ENCODE measurements at places on chromosomes 6 and 20. TPM values are rescaled to one million over a fixed set of nuclear protein-coding genes. Genes with fewer than 3 reads are reported as not detected.

DNA sequence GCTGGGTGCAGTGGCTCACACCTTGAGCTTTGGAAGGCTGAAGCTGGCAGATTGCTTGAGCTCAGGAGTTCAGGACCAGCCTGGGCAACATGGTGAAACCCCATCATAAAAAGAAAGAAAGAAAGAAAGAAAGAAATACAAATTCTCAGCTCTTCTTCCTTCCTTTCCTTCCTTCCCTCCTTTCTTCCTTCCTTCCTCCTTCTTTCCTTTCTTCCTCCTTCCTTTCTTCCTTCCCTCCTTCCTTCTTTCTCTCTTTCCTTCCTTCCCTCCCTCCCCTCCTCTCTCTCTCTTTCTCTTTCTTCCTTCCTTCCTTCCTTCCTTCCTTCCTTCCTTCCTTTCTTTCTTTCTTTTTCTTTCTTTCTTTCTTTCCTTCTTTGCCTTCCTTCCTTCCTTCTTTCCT lies 21.0 kb upstream of the NCOA3 start:
- DNase-seq = no peak

GRCh38 chr20:38158701-38159351 lies 6.2 kb downstream of the TGM2 start:
- no peak for DNase-seq

DNA sequence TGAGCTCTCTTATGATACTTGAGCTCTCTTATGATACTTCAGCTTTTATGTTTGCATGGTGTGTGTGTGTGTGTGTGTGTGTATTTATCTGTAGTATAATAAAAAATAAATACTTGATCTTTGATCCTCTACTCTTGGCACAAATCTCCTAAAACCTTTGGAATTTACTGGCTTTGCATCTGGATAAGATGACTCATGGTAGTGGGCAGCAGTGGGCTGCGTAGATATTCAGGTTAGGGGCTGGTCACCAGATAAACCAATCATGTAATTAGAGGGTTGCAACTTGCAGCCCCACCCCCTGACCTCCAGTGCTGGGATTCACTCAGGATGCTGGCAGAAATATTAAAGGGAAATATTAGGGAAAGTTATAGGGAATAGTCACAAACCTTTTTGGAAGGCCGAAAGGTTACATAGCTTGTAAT lies 151.9 kb upstream of the COL21A1 start:
- DNase-seq = no peak

DNA sequence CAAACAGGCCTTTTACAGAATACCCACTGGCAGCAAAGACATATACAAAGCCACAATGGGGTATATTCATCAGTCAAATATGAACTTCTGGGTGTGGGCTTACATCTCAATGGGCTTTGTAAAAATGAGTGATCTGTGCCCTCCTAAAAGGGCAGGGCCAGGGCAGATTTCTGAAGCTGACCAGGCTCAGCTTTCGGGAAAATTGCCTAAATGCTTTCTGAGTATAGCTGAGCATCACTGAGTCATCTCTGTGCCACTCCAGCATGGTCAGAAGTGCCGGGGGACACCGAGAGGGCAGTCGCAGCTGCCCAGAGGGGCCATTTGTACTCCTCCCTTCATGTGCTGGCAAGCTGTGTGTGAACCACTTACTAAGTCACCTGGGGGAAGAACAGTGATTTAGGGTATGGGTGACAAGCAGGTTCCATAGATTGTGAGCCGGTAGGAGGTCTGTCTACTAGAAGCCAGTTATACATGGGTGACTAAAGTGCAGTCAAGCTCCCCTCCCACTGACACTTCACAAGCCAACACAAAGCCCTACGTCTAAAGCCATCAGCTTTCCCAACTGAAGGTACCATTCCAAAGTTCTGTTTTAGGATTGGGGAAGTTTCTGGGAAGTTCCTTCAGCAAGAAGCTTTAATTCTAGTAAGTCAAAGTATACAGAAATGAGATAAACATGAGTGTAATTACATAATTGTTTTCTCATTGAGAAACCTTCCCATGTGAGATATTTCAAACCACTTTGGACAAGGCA lies 147.6 kb upstream of the TAB2 start:
- no peak for DNase-seq

GRCh38 chr6:26249707-26249956 lies 115.4 kb upstream of the BTN3A2 start:
- no peak for DNase-seq

DNA sequence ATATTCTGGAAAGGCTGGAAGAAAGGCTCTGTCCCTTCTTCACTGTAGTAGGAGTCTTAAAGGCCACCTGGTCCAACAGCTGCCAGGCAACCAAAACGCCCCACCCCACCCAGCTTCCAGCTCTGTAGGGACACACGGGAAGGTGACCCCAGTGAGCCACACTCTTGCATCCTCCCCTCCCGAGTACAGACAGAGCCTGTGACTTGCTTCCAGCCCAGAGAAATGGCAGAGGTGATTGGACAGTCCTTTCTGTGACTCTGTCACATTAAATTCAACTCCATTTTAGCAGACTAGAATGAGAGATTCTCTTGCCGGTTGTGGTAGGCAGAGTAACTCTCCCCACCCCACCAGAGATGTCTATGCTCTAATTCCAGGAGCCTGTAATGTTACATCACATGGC lies 226.2 kb upstream of the ARID1B start:
- no peak for DNase-seq

DNA sequence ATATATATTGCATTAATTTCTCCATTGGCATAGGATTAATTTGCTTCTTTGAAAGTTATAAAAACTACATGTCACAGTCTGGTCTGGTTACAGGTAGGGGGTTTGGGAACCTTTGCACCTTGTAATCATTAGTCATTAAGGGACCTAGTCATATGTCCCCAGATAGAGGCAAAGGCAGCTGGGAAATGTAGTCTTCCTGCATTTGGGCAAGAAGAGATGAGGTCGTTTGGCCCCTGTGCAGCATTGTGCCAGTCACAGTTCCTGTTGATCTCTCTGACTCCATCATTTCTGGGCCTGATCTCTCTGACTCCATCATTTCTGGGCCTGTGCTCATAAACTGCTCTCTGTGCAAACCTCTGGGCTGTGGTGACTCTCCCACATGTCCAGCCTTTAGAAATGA lies 73.2 kb downstream of the BCKDHB start:
- no peak for DNase-seq

- DNase-seq = no peak
These were observed 19.4 kb upstream of the KCNB1 start for GRCh38 chr20:49501917-49502316.

DNA sequence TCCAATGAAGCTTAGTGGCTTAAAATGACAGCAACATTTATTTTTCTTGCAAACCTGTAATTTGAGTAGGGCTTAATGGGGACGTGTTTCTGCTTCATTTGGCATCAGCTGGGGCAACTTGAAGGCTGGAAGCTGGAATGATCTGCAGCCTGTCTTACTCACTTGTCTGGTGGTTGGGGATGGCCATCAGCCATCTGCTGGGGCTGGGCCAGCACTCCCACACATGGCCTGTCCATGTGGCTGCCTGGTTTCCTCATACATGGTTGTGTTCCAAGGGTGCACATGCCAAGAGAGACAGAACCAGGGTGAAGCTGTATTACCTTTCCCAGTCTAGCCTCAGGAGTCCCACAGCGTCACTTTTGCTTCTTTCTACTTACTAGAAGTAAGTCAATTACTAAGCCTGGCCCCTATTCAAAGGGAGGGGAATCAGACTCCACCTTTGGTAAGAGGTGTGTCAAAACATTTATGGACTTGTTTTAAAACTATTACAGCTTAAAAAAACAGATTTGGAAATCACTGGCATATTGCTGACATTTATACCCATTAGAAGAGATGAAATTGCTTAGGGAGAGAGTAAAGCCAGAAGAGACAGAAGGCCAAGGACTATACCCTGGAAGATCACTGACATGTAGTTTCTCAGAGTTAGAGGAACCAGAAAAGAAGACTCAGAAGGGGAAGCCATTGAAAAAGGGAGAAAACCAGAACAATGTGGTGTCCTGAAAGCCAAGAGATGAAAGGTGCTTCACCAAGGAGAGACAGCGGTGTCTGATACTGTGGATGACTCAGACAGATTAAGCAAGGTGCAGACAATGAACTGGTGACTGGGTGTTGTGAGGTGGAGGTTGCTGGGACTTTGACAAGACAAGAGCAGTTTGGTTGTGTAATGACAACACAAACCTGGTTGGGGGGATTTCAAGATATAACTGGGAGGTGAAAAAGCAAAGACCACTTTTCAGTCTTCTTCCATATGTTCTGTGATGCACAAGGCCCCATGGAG lies 345.2 kb downstream of the GJA1 start:
- peak; percentile 83 for DNase-seq

- DNase-seq = no peak
These were observed 261.0 kb downstream of the CDH26 start for GRCh38 chr20:60219231-60219630.

- no peak for DNase-seq
These were observed 219.3 kb downstream of the ARHGAP18 start for GRCh38 chr6:129490521-129491255.

- DNase-seq = no peak
These were observed 108.6 kb upstream of the DUSP22 start for GRCh38 chr6:183668-184067.

DNA sequence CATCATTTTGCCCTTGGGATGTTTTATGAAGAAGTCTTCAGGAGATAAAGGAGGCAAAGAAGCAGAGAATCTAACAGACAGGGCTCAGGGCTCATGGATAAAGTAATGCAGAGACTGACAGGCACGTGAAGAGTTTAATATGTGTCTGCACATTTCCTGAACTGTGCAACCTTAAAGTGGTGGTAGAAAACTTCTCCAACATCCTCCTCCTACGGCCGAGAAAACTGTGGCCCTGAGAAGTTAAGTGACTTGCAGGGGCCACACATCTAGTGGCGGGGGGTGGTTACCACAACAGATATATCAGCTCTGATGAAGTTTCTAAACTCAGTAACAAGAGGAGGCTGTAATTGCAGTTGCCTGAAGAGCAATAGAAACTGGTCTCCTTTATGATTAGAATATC lies 61.0 kb downstream of the SOBP start:
- no peak for DNase-seq

DNA sequence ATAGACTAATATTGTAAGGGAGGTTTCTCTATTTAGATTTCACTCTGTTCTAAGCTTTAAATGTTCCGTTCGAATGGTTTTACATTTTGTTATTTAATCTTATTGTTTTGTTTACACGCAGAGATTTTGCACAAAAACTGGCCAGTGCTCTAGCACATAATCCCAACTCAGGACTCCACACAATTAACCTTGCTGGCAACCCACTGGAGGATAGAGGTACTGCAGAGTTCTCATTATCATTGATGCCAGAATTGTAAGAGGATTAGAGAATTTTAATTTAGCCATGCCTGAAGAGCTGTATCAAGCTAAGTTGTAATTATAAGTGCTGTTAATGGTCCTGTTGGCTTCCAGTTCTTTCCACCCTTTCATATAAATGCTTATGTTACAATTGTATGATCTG lies 179.7 kb upstream of the SCGN start:
- DNase-seq = no peak

GRCh38 chr20:63055575-63056235 lies 48.9 kb upstream of the BHLHE23 start:
- DNase-seq = no peak

DNA sequence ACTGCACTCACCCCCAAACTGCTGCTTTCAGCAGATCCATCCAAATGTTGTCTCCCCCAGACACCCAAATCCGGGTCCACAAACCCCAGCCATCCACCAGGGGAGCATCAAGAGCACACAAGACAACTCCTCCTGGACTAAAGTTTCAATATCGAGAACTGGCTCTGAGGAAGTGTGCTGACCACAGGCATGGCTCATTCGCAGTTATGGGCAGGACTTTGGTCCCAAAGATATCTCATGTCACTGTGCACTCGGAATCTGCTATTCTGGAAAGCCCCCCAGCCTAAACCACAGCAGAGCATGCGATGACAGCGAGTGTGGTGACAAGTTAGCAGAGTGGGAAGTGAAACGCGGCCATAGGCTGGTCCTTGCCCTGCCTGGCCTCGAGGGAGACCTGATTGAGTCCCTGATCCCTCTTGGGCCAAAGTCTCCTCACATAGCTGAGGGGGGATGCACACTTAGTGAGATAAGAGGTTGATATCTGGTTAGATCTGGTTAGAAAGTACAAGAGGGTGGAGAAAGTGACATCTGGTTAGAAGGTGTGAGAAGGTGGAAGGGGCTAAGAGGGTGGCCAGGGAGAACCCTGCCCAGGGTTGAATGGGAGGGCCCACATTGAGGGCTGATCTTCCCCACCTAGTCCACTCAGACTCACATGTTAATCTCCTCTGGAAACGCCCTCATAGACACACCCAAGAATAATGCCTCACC lies 149.7 kb downstream of the MRPL14 start:
- DNase-seq = no peak

DNA sequence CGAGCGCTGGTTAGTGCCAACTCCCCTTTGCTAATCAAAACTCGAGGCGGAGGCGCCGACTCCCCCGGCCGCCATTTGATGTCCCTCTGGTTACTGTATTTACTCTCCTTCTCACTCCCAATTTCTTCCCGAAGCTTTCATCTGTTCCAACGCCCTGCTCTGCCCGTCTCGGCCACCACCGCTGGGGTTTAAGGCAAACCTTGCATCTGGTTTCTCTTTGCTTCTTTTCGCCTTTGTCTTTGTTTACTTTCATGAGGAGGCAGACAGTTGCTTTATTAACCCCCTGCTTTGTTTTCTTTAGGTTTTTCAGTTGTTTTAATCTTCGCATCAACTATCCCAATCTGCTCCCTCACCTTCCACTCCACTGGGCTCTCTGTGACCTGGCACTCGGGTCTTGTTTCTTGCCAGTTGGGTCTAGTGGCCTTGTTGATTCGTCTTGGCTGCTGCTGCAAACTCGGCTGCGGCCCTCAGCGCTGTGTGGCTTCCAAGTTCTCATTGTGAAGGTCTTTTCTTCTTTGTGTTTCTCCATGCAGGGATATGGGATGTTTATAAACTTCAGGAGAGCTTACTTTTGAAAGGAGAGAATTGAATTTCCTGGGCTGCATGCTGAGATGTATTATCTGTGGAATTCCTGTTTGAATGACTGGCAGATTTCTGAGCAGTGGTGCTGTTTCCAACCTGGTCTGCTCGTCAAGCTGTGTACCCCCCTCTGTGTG lies 155.1 kb downstream of the CDC5L start:
- DNase-seq = no peak

Gene OR12D1
- total RNA-seq = not detected

Gene FRK
- total RNA-seq = 6.9 TPM

Gene SLC17A9
- total RNA-seq = 0.41 TPM

Gene AVP
- total RNA-seq = 3.1 TPM

Gene CDH22
- 3.3 TPM for total RNA-seq

Gene ARFGAP1
- 43.6 TPM for total RNA-seq

Gene ROMO1
- total RNA-seq = 249 TPM

Gene IL17A
- total RNA-seq = not detected

Gene DAAM2
- total RNA-seq = 41.3 TPM

Gene TMEM239
- not detected for total RNA-seq

Gene CCN6
- total RNA-seq = 0.62 TPM

Gene PCK1
- total RNA-seq = 0.68 TPM
